ENCODE measurements at places on chromosomes 4 and X. TPM values are rescaled to one million over a fixed set of nuclear protein-coding genes. Genes with fewer than 3 reads are reported as not detected.

DNA sequence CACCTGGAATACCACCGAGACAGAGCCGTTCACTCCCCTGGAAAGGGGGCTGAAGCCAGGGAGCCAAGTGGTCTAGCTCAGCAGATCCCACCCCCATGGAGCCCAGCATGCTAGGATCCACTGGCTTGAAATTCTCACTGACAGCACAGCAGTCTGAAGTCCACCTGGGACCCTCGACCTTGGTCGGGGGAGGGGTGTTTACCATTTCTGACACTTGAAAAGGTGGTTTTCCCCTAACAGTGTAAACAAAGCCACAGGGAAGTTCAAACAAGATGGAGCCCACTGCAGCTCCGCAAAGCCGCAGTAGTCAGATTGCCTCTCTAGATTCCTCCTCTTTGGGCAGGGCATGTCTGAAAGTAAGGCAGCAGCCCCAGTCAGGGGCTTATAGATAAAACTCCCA is 243.2 kb downstream of the RASL11B start:
- no peak for DNase-seq

DNA sequence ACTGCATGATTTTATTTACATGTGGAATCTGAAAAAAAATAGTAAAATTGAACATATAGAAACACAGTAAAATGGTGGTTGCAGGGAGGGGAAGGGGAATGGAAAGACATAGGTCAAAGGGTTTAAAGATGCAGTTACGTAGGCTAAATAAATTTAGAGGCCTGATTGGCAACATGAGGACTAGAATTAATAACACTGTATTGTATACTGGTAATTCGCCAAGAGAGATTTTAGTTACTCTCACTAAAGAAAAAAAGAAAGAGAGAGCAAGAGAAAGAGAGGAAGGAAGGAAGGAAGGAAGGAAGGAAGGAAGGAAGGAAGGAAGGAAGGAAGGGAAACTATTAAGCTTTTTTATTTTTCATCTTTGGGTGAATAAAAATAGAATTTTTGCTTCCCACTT is 488.1 kb downstream of the PCDH10 start:
- no peak for DNase-seq

- no peak for DNase-seq
Observed at GRCh38 chr4:55284331-55284730, 61.7 kb upstream of the SRD5A3 start.

- DNase-seq = no peak
Observed at GRCh38 chrX:24294619-24295018, 19.2 kb downstream of the SUPT20HL2 start.

GRCh38 chrX:143429131-143429530 is 88.1 kb downstream of the SPANXN3 start:
- no peak for DNase-seq

DNA sequence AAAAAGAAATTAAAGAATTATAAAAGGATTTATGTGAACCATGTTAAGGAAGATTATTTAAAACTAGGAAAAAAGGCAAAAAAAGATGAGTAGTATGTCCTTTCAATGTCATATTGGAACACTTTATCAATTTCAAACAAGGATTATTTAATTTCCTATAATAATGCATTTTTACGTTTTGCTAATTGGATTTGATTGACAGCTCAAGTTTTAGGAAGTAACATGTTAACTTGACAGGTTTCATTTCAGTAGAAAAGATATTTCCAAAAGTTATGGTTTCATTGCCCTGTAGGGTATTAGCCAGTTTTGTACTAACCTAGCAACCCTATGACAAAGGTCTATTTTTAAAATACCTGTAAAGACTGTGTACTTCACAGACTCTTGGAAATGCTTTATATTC is 379.6 kb upstream of the ZFP42 start:
- no peak for DNase-seq

DNA sequence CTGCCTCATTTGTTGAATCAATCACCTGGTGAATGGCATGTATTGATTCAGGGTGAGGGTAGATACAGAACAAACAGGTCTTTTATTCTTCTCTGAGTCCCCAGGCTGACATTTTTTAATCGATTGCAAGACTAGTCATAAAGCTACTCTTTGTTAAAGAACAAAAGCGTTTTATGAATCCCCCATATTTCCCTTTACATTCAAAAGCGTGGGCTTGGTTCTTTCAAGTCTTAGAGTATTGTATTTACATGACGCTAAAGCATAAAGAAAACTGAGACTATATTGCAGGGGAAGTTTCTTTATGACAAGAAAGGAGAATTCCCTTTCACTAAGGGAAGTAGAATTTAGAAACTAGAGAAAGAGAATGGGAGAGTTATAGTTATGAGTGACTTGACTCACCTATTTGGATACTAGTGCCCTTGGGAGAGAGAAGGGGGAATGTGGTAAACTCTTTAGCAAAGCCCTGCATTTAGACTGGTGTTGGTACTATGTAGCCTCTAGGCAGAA is 69.3 kb upstream of the PDE5A start:
- no peak for DNase-seq

- DNase-seq = no peak
Observed at GRCh38 chr4:6449746-6450369, 22.6 kb downstream of the PPP2R2C start.

PNMA3 gene
- total RNA-seq = 3.3 TPM

Measured in activated naive CD4-positive, alpha-beta T cell treated with anti-CD3 and anti-CD28 coated beads, Interleukin-2, amount 50 U/mL, for 72 hours (primary cell).